ENCODE measurements at places on chromosomes 16 and 17.

DNA sequence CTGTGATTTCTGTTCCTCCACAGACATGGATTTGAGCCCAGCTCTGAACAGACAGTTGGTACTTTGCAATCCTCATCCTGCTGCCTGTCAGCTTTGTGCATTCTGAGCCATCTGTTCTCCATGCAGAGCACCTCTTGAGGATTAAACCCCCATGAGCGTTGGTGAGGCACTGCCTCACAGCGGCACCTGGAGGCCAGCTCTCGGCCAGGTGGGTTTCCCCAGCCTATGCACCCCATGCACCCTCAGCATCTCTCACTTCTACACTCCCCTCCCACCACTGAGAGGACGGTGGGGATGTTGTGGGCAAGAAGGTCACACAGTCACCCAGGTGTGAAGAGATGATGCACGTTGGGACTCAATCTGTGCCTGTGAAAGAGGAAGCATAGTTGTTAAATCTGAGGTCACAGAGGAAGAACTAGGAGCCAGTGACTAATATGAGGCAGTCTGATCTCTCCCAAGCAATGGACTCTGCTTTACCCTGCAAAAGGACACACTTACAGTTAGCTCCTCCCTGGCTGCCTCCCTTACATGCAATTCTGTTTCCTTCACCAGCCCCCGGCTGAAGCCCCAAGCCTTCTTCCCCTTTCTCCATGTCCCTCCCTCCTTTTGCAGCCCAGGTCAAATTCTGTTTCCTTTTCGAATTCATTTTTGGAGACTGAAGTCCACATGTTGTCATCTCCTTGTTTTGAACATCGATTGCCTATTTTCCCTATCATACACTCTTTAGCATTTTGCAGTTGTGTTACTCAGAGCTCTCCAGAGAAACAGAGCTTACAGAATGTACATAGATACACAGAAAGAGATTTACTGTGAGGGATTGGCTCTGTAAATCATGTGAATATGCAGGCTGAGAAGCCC is 58.5 kb downstream of the HS3ST3B1 start:
- no peak for DNase-seq

DNA sequence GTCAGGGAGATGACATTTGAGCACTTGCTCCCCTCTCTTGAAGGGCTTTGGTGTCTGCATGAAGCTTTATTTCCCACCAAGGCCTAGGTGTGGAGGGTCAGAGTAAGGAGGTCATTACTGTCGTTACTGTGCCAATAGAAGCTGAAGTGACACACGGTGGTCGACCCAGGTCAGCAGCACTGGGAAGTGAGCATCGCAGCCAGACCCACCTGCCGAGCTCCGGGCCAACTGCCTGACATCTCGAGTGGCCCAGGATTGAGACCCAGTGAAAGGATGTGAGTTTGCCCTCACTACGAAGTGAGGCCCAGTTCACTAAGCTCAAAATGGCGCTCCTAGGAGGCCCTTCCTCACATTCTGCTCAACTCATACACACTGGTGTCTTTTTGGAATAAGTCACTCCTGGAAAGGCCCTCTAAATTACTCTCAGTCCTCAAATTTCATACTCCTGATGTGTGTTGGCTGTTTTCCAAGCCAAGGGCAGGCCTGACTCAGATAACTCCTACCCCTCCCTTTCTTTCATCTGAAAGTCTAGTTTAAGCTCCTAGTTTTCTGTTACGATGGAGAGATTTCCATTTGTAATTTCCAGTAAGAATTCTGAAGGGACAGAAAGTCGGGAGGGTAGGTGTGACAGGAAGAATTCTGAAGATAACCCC is 200.4 kb downstream of the LGALS9B start:
- DNase-seq, result no peak

DNA sequence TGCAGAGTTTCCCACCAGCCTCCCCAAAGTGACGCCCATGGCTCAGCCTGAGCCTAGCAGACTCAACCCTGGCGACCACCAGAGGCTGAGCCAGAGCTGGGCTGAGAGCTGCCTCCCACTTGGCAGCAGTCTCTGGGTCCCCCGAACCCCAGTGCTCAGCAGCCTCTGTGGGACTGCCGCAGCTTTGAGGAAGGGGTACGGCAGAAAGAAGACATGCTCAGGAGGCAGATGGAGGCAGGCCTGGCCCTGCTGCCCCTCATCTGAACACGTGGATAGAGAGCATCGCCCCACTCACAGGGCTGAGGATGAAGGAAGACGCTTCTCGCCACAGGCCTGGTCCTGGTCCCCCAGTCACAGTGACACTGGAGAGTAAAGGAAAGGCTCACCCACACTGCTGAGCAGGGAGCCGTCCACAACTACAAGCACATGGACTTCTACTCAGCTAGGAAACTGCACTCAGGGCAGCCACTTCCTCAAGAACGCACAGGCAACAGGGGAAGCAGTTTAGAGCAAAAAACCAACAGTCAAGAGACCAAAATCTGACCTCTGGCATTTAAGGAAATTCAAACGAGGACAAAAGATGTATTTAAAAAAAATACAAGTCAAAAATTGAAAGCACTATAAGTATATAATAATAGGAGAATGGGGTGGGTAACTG is 45.2 kb upstream of the GSG1L start:
- DNase-seq, result no peak

DNA sequence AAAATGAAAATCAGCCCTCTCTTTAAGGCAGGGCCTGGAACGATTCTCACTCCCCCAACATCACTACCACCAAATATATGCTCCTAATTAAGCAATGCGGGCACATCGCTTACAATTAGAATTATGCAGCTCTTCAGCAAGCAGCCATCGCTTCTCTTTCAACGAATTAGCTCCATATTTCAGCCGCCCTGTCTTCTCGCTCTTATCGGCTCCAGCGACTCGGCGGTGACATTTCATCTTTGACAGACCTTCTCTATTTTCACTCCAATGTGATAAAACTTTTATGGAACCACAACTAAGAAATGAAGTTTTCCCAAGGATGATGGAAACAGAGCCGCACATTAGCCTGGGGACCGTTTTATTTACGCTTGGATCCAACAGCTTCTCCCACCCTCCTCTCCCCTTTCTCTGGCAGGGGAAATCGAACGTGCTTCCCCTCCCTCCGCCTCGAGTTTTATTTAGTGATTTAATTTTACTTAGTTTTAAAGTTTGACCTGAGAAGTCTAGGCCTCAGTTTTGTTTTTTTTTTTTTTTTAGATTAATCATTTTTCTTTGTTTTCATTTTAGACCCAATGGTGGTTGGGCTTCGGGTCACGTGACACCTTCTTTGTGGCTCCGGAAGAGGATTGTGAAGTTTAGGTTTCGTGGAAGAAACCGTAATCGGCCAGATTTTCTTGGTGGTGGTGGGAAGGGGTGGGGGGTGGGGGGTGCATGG is 3.1 kb upstream of the HOXB2 start:
- DNase-seq, result no peak

DNA sequence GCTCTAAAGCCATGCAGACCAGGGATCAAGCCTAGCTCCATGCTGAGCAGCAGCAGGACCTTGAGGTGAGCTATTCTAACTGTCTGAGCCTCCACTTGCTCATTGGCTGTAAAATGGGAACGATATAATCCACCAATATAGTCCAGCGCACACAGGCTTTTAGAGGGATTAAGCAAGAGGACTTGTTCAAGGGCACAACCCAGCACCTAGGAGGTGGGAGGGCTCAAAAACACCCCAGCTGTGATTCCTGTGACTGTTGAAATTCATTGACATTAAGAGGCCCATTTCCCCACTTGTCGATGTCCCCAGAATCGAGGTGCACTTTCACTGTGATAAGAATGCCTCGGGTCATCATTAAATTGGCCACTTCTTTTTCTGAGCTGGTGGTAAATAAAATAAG is 4.1 kb downstream of the USH1G start:
- no peak for DNase-seq

GRCh38 chr16:81216706-81217105 is 21.8 kb upstream of the BCO1 start:
- DNase-seq, result no peak
